HT1080 (cell line): ENCODE measurements at places on chromosomes 12 and 14.
A peak's percentile ranks its signal among the peaks of the same experiment; 100 is the strongest.

DNA sequence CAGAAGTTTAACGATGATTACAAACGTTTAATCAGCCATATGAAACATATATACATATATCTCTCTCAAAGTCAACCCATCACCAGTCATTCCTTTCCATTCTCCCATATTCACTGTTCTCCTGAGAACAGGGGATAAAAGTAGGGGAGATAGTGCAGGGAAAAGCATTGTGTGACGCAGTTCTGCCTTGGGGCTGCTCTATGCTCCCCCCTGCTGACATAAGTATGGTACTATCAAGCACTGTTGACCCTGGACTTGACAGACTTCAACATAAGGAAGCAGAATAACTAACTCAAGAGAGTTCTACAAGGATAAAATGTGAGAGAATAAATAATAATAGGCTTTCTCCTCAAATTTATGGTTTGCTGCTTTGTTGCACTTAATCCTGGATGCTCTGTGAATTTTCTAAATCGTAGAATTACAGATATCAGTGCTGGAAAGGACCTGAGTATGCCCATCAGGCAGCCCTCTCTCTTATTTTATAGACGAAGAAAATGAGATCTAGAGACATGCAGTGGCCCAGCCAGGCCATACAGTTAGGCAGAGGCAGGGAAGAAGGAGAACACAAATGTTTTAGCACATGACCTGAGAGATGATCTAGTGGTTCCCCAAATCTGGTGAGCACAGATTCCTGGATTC, 87.2 kb downstream of the SCN8A start:
- DNase-seq, result peak; percentile 62

- DNase-seq, result peak; percentile 77
These were observed 72.7 kb downstream of the MYRFL start for GRCh38 chr12:69897744-69898143.

GRCh38 chr12:52271158-52271557, 3.3 kb upstream of the KRT86 start:
- no peak for DNase-seq

DNA sequence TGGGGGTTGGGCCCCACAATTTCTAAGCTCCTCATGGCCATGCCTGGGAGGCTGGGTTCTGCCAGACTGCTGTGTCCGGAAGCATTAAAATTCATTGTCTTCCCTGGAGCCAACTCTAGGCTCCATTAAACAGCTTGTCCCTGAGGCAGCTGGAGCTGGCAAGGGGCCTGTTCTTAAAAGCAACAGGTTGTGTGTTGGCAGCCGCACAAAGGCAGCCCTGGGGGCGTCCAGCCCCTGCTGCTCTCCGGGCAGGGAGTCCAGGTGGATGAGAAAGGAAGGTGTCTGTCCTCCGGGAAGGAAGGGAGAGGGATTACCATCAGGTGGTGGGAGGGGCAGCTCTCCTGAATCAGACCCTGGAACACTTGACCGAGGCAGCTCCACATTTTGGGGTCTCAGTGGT, 98.9 kb downstream of the CHST11 start:
- no peak for DNase-seq

- no peak for DNase-seq
These were observed 52.6 kb upstream of the BICD1 start for GRCh38 chr12:32053881-32054624.

- DNase-seq, result no peak
These were observed 2.3 kb downstream of the DAZAP2 start for GRCh38 chr12:51240971-51241370.

GRCh38 chr12:26668847-26669246, 164.1 kb downstream of the ITPR2 start:
- no peak for DNase-seq

DNA sequence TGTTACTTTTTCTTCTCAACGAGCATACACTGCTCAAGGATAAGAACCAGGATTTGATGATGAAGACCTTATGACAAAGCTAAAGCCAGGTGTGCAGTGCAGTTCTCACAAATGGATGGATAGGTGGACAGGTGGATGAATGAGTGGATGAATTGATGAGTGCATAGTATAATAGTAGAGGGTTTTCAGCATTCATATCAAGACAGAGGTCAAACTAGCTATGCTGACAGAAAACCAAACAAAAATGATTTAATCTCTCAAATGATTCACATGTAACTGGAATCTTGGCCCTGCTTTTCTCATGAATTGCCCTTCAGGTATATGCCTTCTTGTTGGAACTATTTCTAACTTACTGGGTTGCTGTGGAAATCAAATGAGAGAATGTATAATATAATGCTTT, 240.9 kb downstream of the BCAT1 start:
- DNase-seq, result no peak

- DNase-seq, result no peak
These were observed 222.7 kb downstream of the MSRB3 start for GRCh38 chr12:65501093-65501621.

DNA sequence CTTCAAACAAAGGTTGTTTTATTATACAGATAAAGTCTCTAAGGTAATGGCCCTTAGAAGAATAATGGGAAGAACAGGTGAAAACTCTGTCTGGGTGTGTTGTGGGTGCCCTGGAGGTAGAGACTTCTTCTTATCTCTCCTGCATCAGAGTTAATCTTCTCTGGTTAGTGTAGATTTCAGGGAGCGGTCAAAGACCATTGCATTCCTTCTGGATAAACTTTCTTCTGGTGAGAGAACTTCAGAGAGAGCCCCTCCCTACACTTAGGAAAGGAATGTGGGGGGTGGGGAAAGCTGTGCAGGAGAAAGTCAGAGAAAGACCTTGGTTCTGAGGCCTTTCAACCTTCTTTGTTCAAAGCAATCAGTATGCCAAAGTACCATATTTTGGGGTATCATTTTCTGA, 658.5 kb downstream of the DIO2 start:
- no peak for DNase-seq

- DNase-seq, result no peak
These were observed 48.9 kb downstream of the AMN start for GRCh38 chr14:102971314-102971713.

GRCh38 chr12:132103542-132104308, 40.4 kb downstream of the DDX51 start:
- no peak for DNase-seq

- DNase-seq, result no peak
These were observed 585.4 kb downstream of the SNAPC1 start for GRCh38 chr14:62347562-62348011.

DNA sequence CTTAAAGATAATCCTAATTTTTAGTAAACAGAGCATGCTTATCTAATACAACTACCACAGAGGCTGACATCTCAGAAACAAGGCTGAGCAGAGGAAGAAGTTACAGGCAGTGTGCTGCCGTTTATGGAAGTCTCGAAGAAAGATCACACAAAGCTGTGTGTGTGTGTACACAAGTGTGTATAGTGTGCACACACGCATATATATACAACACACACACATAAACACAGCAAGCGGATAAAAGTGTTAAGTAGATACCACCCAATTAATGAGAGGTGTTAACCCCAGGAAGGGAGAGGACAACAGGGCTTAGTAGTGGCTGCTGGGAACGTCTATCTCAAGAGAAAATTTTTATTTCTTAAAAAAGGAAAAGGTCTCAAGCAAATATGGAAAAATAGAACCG, 15.3 kb downstream of the CCDC88C start:
- no peak for DNase-seq

DNA sequence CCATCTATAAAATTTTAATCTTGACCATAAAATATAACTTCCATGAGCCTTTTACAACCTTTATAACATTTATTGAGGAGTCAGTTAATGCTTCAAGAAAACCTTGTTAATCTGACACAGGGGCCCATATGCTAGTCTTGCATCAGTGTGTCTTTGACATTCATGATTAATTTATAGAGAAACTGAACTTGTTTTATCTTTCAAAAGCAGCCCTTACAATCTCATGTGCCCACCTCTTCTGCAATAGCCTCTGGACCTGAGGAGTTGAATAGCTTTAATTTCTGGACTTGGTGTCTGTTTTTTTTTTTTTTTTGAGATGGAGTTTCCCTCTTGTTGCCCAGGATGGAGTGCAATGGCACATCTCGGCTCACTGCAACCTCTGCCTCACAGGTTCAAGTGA, 8.6 kb upstream of the LPCAT3 start:
- DNase-seq, result no peak

- DNase-seq, result no peak
These were observed 33.1 kb downstream of the ITPK1 start for GRCh38 chr14:93082576-93083001.

DNA sequence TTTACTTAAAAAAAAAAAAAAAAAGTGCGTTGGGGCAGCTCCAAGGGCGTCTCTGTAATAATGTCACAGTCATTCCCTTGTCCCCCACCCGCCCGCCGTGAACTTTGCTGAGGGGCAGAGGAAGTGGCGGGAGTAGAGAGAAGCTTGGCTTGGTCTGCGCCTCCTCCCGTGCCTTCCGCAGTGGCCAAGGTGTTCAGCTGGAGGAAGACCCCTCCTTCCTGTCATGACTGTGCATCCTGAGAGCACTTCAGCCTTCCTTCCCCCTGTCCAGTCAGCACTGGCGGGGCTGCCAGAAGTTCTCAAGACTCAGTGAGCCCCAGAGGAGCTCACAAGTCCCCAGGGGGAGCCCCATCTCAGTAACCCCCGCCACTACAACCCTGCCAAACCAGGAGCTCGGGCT, 32.2 kb downstream of the AACS start:
- no peak for DNase-seq

DNA sequence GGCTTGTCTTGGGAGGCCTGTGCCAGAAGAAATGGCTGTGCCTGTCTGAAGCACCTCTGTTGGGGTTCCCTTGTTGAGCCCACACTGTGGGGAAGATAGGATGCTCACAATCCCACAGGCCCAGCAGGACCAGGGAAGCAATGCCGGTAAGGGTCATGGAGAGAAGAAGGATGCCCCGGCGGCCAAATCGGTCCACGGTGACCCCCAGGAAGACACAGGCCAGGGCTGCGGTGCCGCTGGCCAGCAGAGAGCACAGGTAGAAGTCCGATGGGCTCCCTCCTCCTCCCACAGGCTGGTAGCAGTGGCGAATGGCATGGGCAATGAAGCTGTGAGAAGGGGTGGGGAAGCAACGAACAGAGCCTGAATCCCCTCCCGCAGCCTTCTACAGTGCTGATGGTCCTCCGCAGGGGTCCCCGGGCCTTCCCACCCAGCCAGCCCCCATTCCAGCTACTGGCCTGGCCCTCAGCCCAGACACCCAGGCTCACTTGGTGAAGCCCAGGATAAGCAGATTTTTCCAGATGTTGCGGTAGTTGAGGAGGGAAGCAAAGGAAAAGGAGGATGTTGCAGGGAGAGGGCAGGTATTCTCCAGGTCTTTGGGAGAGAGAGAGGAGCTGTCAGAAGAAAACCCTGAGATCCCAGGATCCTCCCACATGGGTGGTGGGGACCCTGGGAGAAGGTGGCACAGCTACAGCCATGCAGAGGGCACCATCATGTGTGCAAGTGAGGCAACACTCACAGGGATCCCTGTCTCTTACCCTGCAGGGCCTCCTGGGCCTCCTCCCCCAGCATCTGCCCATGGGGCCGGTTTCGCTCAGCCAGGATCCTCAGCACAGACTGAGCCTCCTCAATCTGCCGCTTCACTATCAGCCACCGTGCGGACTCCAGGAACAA, 5.0 kb downstream of the SLC22A17 start:
- no peak for DNase-seq

- DNase-seq, result peak; percentile 89
These were observed 245.3 kb downstream of the ZFP36L1 start for GRCh38 chr14:68547305-68548193.

GRCh38 chr14:61677479-61677878, 17.8 kb upstream of the HIF1A start:
- DNase-seq, result no peak

DNA sequence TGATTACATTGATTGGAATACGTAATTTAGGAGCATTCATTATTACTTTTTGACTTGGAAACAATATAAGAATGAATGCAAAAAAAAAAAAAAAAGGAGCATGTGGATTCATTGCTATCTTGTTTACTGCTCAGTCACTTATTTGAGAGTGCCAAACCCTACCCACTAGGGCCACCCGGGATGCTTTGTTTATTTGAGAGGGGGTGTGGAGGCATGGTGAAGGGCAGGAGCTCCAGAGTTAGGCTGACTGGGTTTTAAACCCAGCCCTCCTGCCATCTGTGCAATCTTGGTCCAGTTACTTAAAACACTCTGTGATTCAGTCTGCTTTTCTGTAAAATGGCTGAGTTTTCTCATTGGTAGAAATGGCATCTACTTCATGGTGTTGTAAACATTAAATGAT, 195.2 kb downstream of the RAD51B start:
- no peak for DNase-seq

- DNase-seq, result no peak
These were observed 15.8 kb upstream of the PPP4R4 start for GRCh38 chr14:94158239-94158883.

- no peak for DNase-seq
These were observed 15.0 kb downstream of the MAP3K9 start for GRCh38 chr14:70794294-70794693.

- DNase-seq, result no peak
These were observed 5.3 kb downstream of the FAM161B start for GRCh38 chr14:73944432-73945158.

GRCh38 chr14:45947830-45948229, 694.8 kb upstream of the MIS18BP1 start:
- no peak for DNase-seq

- no peak for DNase-seq
These were observed 4.0 kb downstream of the KCNA5 start for GRCh38 chr12:5047729-5048128.

- peak; percentile 55 for DNase-seq
These were observed 356.9 kb upstream of the STXBP6 start for GRCh38 chr14:25406818-25407217.

DNA sequence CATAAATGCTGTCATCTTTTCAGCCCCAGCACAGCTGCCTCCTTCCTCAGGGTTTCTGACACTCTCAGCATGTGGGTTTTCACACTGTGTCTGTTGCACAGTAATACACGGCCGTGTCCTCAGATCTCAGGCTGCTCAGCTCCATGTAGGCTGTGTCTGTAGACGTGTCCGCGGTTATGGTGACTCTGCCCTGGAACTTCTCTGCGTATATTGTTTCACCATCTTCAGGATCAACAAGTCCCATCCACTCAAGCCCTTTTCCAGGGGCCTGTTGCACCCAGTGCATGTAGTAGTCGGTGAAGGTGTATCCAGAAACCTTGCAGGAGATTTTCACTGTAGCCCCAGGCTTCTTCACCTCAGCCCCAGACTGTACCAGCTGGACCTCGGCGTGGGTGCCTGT, 1210.6 kb downstream of the TMEM121 start:
- no peak for DNase-seq

GRCh38 chr14:20696764-20697163, 8.2 kb downstream of the ANG start:
- DNase-seq, result no peak

- no peak for DNase-seq
These were observed 707.7 kb upstream of the NOVA1 start for GRCh38 chr14:27305441-27305945.

- no peak for DNase-seq
These were observed 17.6 kb upstream of the PLEKHH1 start for GRCh38 chr14:67515386-67516079.
